Activated naive CD8-positive, alpha-beta T cell treated with anti-CD3 and anti-CD28 coated beads for 36 hours (primary cell): ENCODE measurements at places on chromosomes 3 and 15. TPM values are rescaled to one million over a fixed set of nuclear protein-coding genes. Genes with fewer than 3 reads are reported as not detected.
A peak's percentile ranks its signal among the peaks of the same experiment; 100 is the strongest.

DNA sequence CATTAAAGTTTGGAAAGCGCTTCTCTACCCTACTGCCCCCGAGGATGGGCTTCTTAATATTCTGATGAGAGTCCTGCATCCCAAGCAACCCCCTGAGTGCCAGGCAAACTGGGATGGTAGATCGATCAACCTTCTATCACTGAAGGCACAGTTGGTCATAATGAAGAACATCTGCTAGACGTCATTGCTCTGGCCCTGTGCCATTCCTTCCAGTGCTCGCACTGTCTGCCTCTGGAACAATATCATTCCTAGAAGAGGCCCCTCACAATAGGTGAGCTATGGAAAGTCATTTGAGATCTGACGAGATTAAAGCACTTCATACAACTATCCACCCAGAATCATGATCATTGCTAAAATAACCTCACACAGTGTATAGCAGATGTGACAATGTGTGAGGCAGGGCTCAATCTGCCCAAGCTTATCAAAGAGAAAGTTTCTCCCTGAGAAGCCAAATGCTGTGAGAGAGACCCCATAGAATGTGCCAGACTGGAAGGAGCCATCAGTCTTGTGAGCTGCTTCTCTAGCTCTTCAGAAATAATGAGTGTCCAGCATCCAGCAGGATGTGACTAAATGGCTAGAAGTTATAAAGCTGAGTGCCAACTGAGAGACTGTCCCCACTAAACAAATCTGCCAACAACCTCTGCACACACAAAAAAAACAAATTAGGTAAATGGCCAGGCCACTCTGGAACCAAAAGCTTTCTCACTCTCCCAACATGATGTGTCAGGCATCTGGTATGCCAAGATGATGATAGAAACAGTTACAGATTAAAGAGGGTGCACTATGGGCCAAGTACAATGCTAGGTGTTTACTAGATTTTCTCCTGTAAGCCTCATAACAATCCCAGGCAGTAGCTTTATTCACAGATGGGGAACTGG is 165.5 kb downstream of the NECTIN3 start:
- H3K4me3 ChIP-seq: no peak overlapping the region
- peaks cover 16% of the 10 kb centered on the region for H3K4me1 ChIP-seq
- H3K27ac ChIP-seq: no peak overlapping the region
- peaks cover 12% of the 10 kb centered on the region for H3K36me3 ChIP-seq
- DNase-seq: no peak
- H3K27me3 ChIP-seq: no peaks in the 10 kb centered on the region

DNA sequence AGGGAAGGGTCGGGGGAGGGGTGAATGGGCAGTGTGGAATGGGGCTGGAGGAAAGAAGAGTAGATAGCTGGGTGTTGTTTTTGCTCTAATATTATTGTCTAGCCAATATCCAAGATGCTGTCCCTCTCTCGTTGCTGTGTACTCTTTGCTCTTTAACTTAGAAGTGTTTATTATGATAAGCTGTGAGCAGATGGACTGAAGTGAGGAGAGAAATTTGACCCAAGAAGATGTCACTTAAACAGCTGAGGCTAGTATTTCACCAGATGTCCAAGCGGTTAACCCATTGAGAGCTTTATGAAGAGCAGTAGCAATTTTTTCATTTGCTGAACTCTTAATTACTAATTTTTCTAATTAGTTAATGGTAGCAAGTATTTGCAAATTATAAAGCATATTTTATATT is 212.2 kb upstream of the TP63 start:
- no peaks in the 10 kb centered on the region for H3K36me3 ChIP-seq
- DNase-seq: no peak
- no peak overlapping the region for H3K27ac ChIP-seq
- H3K27me3 ChIP-seq: no peaks in the 10 kb centered on the region
- H3K4me1 ChIP-seq: no peaks in the 10 kb centered on the region

- H3K4me1 ChIP-seq: peaks cover 2% of the 10 kb centered on the region
- H3K4me3 ChIP-seq: peak overlapping the region; percentile 12
- no peak for DNase-seq
- peaks cover 3% of the 10 kb centered on the region for H3K27me3 ChIP-seq
Observed at GRCh38 chr3:129937717-129938116, 36.8 kb upstream of the TRH start.

GRCh38 chr3:122391681-122392446 is 7.9 kb downstream of the FAM162A start:
- H3K4me1 ChIP-seq: peaks cover 52% of the 10 kb centered on the region
- no peak overlapping the region for H3K4me3 ChIP-seq
- peaks cover 25% of the 10 kb centered on the region for H3K36me3 ChIP-seq
- DNase-seq: no peak
- no peak overlapping the region for H3K27ac ChIP-seq

DNA sequence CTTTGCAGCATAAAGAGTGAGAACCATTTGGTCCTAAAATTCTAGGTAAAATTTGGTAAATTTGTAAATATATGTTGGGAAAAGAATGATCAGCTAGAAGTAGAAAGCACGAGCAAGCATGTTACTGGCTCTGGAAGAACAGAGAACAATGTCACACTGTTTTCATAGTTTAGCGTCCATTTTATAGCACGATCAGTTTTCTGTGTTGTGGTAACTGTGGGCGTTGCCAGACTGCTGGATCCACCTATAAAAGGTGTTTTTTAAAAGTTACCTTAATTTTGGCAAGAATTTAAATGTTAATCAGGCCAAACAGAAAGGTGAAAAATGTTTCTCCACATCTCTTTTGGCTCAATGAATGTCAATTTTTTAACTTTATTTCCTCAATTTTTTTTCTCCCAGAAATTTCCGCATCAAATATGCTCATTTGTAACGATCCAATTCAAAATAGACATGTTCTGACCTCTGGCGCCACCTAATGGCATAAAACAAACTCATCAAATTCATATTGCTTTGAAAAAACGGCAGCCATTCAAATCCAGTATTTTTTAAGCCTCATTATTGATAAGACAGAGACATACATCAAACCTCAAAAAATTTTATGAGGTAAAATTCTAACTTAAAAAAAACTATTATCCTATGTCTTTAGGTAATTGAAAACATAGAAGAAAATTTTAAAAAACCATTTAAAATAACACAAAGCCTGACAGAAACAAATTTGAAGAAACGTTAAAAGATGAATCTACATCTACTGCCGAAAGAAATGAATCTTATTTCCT is 5.5 kb upstream of the GP5 start:
- no peak for DNase-seq
- H3K27ac ChIP-seq: no peak overlapping the region
- peaks cover 16% of the 10 kb centered on the region for H3K4me1 ChIP-seq
- peaks cover 5% of the 10 kb centered on the region for H3K36me3 ChIP-seq

- no peaks in the 10 kb centered on the region for H3K27me3 ChIP-seq
Observed at GRCh38 chr15:74867466-74868038, 5.6 kb downstream of the SCAMP2 start.

DNA sequence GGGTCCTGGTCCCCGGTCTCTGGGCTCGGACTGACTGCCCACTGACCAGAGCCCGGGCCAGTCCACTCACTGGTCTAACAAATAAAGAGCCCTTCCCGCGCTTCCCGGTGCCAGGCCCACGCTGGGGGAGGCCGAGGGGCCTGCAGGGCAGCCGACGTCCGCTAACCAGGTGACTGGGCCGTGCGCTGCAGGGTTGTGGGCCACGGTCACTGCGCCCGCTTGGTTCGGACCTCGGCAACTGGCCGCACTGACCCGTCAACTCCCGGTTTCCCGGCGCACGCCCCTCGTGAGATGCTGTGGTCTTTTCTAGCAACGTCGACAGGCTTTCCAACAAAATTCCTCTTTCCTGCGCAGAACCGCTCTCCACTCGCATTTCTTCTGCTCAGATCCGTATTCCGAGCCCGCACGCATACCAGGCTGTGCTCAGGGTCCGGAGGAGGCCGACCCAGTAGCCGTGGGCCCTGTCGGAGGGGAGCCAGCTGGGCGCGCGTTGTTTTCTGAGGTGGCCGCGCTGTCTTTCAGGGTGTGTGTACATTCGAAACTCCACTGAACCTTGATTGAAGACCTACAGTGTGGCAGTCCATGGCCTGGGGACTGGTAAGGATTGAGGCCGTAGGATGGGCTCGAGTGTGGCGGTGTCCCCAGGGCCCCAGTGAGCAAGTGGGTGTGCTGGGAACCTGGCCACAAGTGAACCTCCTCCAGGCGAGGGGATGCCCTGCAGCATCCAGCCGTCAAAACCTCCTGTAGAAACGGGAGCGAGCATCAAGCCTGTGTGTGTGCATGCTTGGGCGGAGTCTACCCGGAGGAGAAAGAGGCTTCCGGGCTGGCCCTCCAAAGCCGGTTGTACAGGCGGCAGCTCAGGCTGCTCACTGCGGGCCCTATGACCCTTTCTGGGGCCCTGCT is 875 bp upstream of the NT5DC2 start:
- peak overlapping the region; percentile 81 for H3K4me3 ChIP-seq
- peaks cover 23% of the 10 kb centered on the region for H3K36me3 ChIP-seq
- peak overlapping the region; percentile 48 for H3K27ac ChIP-seq
- no peak for DNase-seq
- peaks cover 35% of the 10 kb centered on the region for H3K4me1 ChIP-seq
- H3K27me3 ChIP-seq: peaks cover 3% of the 10 kb centered on the region

GRCh38 chr3:171888466-171888865 is 45.3 kb downstream of the TMEM212 start:
- H3K36me3 ChIP-seq: no peaks in the 10 kb centered on the region
- H3K27me3 ChIP-seq: peaks cover 19% of the 10 kb centered on the region
- no peak for DNase-seq
- no peak overlapping the region for H3K4me3 ChIP-seq

DNA sequence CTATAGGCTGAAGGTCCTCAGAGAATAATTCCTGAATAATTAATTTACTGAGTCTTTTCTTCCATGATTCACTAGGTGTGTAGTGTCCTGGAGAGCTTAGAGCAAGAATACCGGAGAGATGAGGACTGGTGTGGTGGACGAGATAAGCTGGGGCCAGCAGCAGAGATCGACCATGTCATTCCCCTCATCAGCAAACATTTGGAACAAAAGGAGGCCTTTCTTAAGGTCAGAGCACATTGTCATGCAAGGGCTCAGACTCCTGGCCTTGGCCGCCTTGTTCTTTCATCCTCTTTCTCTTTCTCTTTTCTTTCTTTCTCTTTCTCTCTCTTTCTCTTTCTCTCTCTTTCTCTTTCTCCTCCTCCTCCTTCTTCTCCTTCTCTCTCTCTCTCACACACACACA is 291.4 kb upstream of the UMPS start:
- no peaks in the 10 kb centered on the region for H3K36me3 ChIP-seq
- no peaks in the 10 kb centered on the region for H3K4me1 ChIP-seq
- H3K27me3 ChIP-seq: peaks cover 5% of the 10 kb centered on the region
- DNase-seq: no peak
- no peak overlapping the region for H3K4me3 ChIP-seq

DNA sequence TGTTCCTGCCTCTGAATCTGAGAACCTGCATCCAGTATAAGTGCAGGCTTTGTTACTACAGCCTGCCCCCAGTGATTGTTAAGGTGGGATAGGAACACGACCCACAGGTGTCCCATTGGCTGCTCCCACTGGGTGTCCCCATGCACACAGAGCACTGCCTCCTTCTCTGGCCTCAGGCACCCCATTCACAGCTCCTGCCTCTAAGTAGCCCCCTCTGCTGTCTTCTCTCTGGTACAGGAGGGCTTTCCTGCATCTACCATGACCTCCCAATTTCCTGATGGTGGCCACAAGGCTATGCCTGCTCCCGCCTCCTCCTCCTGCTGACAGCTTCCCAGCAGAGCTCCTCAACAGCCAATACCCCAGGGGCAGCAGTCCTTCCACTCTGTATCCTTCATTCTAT is 238.6 kb upstream of the TMC3 start:
- DNase-seq: no peak
- no peaks in the 10 kb centered on the region for H3K27me3 ChIP-seq
- H3K4me3 ChIP-seq: no peak overlapping the region
- H3K36me3 ChIP-seq: no peaks in the 10 kb centered on the region

DNA sequence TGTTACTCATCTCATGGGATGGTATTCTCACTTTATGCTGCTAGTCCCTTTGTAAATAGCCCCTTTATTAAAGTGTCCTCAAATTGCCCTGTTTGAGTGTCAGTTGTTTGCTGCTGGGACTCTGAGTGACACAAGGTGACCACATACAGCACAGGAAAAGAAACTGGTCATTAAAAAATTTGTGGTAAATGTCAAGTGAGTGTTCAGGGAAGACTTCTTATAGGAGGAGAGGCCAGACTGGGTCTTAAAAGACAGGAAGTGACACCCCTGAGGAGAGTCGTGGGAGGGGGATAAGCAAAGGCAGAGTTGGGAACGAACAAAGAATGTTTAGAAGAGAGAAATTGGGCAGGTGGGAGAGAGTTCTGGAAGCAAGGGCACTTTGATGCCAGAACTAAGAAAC is 35.2 kb downstream of the CCR3 start:
- H3K27me3 ChIP-seq: peaks cover 22% of the 10 kb centered on the region
- no peak overlapping the region for H3K4me3 ChIP-seq
- no peak for DNase-seq
- peaks cover 18% of the 10 kb centered on the region for H3K36me3 ChIP-seq
- peak overlapping the region; percentile 9 for H3K27ac ChIP-seq
- peaks cover 44% of the 10 kb centered on the region for H3K4me1 ChIP-seq

DNA sequence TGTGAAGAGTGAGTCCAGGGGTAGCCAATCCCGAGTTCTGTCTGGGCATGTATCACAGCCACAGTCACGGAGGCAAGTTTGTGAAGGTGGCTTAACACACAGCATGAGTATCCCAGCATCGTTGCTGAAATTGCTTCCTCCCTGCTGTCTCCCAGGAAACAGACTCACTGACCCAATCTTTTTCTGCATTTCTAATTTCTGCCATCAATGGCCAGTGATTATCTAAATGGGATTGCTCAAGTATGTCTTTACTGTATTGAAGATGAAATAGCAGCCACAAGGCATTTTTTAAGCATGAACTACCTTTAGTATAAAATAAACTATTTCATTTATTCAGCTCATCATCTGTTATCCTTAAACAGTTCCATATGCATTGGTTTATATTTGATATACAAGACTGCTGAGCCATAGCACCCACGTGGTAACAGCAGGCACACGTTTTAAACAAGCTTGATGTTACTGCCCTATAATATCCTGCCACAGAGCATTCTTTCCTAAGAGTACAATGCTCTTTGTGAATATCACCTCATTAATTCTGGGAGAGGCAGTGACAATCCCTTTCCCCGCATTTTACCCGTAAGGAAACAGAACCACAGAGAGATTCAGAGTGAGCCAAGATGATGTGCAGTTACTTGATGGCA is 276.6 kb upstream of the THBS1 start:
- no peak for DNase-seq
- peaks cover 30% of the 10 kb centered on the region for H3K27me3 ChIP-seq
- H3K4me3 ChIP-seq: no peak overlapping the region
- no peak overlapping the region for H3K27ac ChIP-seq
- H3K4me1 ChIP-seq: no peaks in the 10 kb centered on the region
- H3K36me3 ChIP-seq: no peaks in the 10 kb centered on the region

- H3K4me3 ChIP-seq: no peak overlapping the region
- H3K36me3 ChIP-seq: no peaks in the 10 kb centered on the region
- peak; percentile 24 for DNase-seq
- no peaks in the 10 kb centered on the region for H3K4me1 ChIP-seq
Observed at GRCh38 chr3:40623567-40623966, 98.8 kb downstream of the ZNF621 start.

LEKR1 gene
- 0.74 TPM for total RNA-seq

ADAMTS17 gene
- total RNA-seq: 3.6 TPM

ARIH1 gene
- total RNA-seq: 160 TPM

SLC24A1 gene
- 6.6 TPM for total RNA-seq

HOMER2 gene
- 3.3 TPM for total RNA-seq

OIP5 gene
- 21.6 TPM for total RNA-seq

TMEM158 gene
- total RNA-seq: 0.20 TPM
